ENCODE measurements at places on chromosomes 13 and 19.

GRCh38 chr13:44540761-44541434 is 35.2 kb downstream of the TSC22D1 start:
- no peak for DNase-seq

GRCh38 chr19:32363632-32364031 is 18.2 kb downstream of the ZNF507 start:
- DNase-seq: no peak

GRCh38 chr19:44590245-44591059 is 22.9 kb upstream of the IGSF23 start:
- no peak for DNase-seq

GRCh38 chr19:17005000-17005399 is 21.6 kb downstream of the CPAMD8 start:
- DNase-seq: no peak

GRCh38 chr13:38933786-38934185 is 56.8 kb downstream of the STOML3 start:
- DNase-seq: no peak

DNA sequence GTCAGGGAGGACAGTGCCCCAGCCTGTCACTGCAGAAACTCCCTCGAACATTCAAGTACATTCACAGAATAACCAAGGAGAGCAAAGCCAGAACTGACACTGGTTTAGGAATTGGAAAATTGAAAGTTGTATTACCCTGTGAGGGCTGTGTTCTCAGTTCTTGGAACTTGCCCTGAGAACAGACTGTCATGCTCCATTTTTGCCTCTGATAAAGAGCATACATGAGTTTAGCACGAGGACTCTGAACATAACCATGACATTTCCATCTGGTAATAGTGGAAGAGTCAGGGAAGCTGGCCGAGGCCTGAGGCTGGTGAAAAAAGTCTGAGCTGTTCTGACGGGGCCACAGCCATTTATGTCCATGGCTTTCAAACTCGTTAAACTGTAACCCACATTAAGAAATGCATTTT is 15.2 kb upstream of the SLC25A30 start:
- DNase-seq: no peak

DNA sequence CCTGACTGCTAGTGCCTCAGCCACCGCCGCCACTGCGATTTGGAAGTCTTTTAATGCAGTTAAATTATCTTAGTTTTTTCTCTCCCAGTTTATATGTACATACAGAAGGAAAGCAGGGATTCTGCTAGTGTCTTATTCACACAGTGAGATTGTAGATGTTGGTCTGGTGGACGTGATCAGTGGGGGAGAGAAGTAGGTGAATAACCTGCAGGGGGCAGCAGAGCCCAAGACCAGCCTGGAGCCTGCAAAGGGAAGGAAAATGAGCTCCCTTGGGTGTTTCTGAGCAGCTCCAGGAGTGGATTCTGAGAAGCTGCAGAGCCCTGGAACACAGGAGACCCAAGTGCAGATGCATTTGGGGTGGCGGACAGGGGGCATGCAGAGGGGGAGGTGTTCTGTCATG is 26.3 kb downstream of the ZNF844 start:
- no peak for DNase-seq

DNA sequence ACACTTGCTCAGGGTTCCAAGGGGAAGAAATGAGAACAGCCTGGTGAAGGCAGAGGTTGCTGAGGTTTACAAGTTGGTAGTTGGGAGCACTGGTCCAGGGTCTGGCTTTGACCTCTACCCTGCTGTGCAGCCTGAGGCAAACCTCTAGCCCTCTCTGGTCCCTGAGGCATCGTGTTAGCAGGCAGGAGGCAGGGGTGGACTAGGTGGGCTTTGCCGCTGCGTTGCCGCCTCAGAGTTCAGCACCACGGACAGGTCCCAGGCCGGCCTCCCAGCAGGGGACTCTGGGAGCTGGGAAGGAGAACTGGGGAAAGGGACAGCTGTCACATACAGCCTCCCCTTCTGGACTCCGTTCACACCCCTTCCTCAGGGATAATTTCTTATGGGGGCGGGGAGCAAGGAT is 3.1 kb downstream of the NCAN start:
- no peak for DNase-seq

- peak; percentile 59 for DNase-seq
Measured at GRCh38 chr13:49711218-49711863, 20.1 kb upstream of the EBPL start.

GRCh38 chr13:36031490-36031889 is 99.7 kb downstream of the DCLK1 start:
- DNase-seq: no peak

- DNase-seq: no peak
Measured at GRCh38 chr13:112895521-112896465, 73.2 kb upstream of the MCF2L start.

GRCh38 chr13:112814905-112815585 is 125.2 kb downstream of the ATP11A start:
- no peak for DNase-seq

DNA sequence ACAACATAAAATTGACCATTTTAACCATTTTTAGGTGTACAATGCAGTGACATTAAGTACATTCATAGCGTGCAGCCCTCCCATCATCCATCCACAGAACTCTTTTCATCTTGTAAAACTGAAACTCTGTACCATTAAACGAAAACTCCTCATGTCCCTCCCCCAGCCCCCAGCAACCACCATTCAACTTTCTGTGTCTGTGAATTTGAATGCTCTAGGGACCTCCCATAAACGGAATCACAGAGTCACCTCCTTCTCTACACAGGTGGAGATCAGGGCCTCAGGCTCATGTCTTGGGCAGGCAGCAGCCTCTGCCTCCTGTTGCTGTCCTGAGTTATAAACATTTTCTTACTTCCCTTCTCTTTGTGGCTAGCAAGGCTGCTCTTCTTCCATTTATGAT is 7.3 kb upstream of the CCNE1 start:
- no peak for DNase-seq

DNA sequence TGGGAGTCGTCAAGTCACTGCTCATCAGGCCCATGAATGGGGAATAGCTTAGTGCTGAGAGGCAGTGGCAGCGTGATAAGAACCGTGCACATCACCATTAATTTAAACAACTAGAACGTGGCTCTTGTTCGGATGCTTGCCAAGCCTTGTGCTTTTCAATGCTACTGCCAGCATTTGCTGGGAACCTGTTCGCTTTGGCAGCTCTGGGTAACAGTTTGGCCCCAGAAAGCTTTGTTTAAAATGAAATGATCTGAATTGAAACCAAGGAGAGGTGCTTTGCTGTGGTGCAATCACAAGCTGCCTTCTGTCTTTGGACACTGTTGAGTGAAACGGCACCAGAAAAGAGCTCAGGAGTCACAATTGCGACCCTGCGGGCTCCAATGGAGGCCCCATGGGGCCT is 53.5 kb upstream of the OLFM4 start:
- DNase-seq: no peak

DNA sequence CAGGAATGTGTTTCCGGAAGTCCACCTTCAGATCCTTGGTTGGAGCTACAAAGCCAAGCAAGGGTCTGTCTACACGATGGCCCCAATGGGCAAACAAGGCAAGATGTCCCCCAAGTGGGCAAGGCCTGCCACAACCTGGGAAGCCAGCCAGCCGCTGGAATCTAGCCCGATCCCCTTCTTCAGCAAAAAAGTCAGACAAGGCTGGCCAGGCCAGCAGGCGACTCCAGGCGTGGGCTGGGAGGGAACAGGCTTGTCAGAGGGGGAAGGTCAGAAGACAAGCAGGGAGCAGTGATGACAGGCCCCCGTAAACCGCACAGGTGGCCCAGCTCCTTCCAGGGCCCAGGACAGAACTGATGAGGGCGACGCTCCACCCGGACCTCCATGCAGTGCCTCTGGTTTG is 69.7 kb upstream of the WASF3 start:
- no peak for DNase-seq

GRCh38 chr13:53342623-53343360 is 314.2 kb downstream of the OLFM4 start:
- no peak for DNase-seq

DNA sequence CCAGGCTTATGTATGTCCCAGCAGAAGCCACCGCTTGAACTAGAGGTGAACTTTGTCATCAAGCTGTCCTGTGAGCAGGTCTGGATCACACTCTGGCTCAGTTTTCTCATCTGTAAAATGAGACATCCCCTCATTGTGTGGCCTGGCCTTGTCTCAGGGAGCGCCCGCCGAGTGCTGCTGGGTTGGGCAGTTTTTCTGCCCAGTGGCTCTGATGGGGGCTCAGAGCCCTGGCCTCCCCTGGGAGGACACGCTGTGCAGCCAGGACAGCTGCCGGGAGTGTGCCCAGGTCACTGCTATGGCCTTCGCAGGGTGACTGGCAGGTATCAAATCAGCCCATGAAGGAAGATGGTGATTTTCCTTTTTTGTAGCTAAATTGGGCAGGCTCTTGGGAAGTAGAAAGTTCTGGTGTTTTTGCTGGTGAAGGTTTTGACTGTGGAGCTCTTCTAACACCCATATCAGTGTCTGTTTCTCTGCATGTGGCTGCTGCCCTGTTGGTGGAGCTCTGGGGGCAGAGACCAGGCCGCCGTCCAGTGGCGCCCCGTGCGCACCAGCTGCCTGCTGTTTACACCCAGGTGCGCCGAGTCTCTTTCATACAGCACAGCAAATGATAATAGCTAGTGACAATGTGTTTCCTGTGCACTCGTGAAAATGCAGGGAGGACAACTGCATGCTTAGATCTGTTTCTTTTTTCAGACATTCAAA is 40.8 kb downstream of the SLC7A9 start:
- no peak for DNase-seq

- DNase-seq: no peak
Measured at GRCh38 chr19:9709305-9709704, 34.4 kb upstream of the ZNF562 start.

DNA sequence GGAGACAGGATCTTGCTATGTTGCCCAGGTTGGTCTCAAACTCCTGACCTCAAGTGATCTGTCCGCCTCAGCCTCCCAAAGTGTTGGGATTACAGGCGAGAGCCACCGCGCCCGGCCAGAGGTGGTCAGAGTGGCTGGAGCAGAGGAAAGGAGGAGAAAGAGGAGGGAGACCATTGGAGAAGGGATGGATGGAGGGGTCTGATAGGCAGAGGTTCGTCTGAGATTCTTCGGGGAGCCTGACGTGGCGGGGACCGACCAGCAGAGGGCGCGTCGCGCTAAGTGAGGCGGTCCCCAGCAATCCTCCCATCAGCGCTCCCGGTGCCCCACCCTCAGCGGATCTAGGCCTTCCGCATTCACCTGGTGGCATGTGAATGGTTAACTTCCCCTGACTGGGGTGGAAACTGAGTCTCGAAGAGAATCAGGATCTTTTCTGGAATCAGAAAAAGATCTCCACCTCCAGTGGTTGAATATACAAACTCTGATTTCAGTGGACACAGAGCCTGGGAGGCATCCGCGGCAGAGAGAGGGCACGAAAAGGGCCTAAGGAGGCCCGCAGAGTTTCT is 8.8 kb downstream of the GTPBP3 start:
- no peak for DNase-seq

- no peak for DNase-seq
Measured at GRCh38 chr19:36514012-36514612, 14.0 kb downstream of the ZNF260 start.

GRCh38 chr13:99962242-99962641 is 9.3 kb downstream of the ZIC5 start:
- DNase-seq: no peak

DNA sequence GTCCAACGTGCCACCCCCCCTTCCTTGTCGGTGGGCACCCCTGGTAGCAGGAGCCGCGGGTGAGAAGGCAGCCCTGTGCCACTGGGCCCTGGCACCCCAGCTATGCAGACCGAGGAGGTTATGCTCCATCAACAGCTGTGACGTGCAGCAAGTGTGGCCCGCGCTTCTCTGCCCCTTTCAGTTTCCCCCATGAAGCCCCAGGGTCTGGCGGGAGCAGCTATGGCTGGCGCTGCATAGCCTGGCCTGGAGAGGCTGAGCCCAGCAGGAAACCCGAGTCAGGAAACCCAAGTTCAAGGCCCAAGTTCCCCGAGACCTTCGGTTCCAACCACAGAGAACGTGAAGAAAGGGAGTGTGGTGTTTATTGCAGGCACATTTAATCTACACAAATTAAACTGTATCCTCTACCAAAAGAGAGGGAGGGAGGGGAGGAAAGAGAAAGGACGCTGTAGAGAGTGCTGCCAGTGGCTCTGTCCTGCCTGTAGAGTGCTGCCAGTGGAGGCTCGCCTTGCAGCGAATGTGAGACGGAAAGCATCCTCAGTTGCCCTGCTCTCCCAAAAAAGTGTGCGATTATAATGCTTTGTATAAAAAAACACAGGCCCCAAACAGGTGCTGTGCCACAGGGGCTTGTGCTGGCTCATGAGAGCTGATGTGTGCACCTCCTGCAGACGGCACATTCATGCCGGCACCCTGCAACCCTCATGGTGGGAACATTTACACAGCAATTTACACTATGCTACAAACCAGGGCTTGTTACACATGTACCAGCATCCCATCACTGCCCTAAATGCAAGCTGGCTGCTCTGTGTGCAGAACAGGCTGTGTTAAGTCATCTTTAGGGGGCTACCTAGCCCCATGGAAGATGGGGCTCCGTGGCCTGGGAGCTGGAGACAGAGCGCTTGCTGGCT is 16.3 kb downstream of the POP4 start:
- no peak for DNase-seq

DNA sequence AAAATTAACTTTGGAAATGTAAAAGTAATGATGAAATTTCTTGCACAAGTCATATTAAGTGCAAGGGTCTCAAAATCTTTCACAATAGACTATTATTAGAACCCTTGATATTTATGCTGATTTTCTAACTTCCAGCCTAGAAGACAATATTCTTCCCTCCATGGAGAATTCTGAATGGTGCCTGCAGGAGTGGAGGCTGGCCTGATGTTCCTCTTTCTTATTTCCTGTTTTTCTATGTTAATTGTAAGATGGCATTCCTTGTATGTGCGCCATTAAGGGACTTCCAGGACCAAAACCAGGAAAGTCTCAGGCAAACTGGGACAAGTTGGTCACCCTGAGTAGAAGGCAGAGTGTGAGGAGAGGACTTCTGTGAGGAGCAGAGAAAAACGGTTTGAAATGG is 294.9 kb downstream of the DLEU7 start:
- DNase-seq: no peak

Data from non-pigmented ciliary epithelial cell (primary cell).